DMS153 (cell line): ENCODE measurements at places on chromosomes 1 and 21.
A peak's percentile ranks its signal among the peaks of the same experiment; 100 is the strongest.

- DNase-seq, result no peak
Observed at GRCh38 chr1:228555074-228555994, 68.2 kb downstream of the RNF187 start.

GRCh38 chr1:230639714-230640209 lies 2.5 kb upstream of the COG2 start:
- DNase-seq, result no peak

DNA sequence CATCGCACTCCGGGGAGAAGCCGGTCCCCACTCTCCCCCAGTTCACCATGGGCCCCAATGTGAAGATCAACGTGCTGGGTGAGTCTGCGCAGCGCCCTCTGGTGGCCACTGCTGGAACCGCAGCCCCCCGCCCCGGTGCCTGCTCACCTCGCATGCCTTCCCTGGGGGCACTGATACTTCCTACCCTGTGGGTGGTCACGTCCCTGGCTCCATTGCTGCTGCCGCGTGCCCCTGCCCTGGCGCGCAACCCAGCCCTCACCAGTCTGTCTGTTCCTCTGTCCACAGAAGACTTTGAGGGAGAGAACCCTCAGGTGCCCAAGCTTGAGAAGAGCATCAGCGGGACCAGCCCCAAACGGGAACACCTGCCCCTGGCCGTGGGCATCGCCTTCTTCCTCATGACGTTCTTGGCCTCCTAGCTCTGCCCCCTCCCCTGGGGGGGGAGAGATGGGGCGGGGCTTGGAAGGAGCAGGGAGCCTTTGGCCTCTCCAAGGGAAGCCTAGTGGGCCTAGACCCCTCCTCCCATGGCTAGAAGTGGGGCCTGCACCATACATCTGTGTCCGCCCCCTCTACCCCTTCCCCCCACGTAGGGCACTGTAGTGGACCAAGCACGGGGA lies 7.6 kb downstream of the EFNA3 start:
- DNase-seq, result peak; percentile 37

- DNase-seq, result peak; percentile 70
Observed at GRCh38 chr1:51329443-51330325, 678 bp downstream of the TTC39A start.

- DNase-seq, result no peak
Observed at GRCh38 chr1:71116729-71117128, 35.9 kb upstream of the ZRANB2 start.

DNA sequence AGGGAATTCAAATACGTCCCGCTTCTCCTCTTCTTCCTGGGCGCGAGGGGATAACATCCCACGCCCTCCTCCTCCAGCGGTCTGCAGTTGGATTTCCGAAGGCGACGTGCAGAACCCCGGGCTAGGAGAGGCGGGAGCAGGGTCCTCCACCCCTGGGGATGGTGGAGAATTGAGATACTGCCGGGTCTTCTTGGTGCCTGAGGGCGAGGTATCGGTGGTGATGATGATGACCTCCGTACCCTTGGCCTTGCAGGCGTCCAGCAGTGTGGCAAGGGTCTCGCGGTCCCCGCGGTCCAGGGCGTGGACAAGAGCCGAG lies 3.2 kb upstream of the LIX1L start:
- DNase-seq, result no peak

GRCh38 chr1:29436181-29436785 lies 200.0 kb downstream of the PTPRU start:
- no peak for DNase-seq

DNA sequence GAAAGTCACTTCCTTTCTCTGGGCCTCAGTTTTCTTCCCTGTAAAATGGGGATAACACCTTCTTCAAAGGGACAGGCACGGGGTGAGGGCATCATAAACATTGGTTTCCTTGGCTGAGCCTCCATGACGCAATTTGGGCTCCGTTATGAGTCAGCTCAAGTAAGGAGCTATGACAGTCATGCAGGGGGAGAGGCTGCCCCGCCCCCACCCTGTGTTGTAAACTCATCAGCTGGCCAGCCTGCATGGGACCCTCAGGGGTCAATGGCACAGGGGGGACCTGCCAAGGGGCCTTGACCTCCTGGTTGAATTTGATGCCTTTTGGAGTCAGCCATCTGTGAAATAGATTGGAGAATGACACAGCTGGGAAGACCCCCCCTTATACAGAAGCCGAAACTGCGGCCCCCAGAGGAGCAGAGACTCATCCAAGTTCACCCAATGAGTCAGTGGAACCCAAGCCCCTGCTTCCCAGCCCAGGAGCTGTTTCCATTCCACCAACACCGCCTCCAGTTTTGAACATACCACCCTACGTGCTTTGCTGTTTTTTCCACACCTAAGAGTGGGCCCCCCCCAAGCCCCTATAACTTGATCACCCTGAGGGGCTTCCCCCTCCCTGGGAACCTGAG lies 36.8 kb upstream of the RUNX3 start:
- DNase-seq, result no peak

GRCh38 chr1:236099355-236099974 lies 34.6 kb upstream of the NID1 start:
- DNase-seq, result no peak

GRCh38 chr1:146019231-146020057 lies 2.1 kb downstream of the HJV start:
- DNase-seq, result no peak

DNA sequence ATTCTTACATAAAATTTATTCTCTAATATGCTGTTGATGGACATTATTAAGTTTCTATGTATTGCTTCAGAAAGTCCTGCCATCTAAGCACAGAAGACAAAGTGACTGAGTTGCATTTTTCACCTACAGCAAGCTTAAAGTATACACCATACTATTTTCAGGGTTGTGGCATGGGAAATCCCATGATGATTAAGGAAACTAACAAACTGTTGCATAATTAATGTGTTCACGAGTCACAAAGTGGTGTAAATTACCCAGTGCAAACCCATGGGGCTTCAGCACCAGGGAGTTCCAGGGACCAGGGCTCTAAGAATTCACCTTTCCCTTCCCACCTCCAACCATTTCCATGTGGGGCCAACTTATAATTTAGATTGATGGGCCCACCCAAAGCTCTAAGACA lies 81.9 kb upstream of the NR5A2 start:
- no peak for DNase-seq

GRCh38 chr1:205012391-205013140 lies 30.4 kb upstream of the CNTN2 start:
- DNase-seq, result peak; percentile 69

DNA sequence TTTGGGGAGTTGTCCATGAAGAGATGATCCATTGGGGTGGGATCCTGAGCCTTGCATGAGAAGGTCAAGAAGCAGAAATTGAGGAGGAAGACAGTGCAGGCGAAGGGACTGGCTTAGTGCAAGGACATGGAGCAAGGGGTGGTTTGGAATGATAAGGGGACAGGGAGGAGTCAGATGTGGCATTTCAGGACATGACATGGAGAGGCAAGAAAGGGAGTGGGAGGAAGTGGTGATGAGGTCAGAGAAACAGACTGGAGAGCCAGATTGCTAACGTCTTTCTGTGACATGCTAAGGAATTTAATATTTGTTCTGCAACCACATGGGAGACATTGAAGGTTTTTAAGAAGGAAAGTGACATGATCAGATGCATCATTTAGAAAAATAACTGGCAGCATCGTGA lies 346.8 kb upstream of the FMN2 start:
- DNase-seq, result no peak

DNA sequence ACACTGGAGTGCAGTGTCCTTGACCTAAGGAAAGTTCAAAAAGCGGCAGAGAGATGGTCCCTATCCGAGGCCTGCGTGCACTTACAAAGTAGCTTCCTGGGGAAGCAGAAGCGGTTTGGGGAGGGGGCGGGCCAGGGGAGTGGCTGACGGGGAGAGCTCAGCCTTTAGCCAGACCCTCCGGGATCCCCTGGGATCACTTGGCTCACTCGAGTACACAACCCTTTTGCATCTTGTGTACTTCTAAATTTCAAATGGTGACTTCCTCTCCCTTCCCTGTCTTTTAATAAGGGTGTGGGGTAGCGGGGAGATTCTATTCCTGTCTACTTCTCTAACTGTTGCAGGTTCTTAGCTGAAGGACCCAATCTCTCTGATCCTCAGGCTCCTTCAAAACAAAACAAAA lies 18.1 kb upstream of the SNX27 start:
- DNase-seq, result no peak
